Endothelial cell of umbilical vein (primary cell): ENCODE measurements at places on chromosomes 2 and 18.

DNA sequence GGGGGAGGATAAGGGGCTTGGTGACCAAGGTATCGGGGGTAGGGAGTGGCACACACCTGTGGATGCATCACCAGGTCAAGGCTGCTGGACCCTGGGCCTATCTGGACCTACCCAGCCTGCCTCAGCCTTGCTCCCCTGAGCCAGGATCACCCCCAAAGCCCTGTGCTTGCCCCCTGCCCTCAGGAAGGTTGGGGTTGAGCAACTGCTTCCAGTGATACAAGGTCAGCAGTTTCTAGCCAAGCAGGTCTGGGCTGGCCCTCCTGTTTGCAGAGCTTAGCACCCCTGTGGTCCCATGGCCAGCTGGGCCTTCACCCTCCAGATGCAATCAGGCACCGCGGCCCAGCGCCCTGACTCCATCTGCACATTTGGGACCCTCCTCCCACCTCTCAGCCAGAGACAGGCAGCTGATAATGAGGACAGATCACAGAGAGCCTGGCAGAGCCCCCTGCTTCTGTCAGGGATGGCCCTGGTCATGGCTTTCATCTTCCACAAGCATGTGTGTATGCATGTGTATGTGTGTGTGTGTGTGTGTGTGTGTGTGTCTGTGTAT lies 154.6 kb downstream of the TFCP2L1 start:
- H3K36me3 ChIP-seq, result no peaks in the 10 kb centered on the region
- no peak overlapping the region for H3K27ac ChIP-seq
- H3K4me3 ChIP-seq, result no peak overlapping the region
- no peaks in the 10 kb centered on the region for H3K4me1 ChIP-seq
- no peaks in the 10 kb centered on the region for H3K27me3 ChIP-seq
- no peak for DNase-seq

GRCh38 chr2:182077448-182078142 lies 91.9 kb downstream of the PPP1R1C start:
- no peaks in the 10 kb centered on the region for H3K36me3 ChIP-seq
- H3K27me3 ChIP-seq, result no peaks in the 10 kb centered on the region
- H3K27ac ChIP-seq, result no peak overlapping the region
- peaks cover 3% of the 10 kb centered on the region for H3K4me1 ChIP-seq
- no peak overlapping the region for H3K4me3 ChIP-seq

GRCh38 chr18:24474406-24474805 lies 14.0 kb downstream of the HRH4 start:
- no peak overlapping the region for H3K27ac ChIP-seq
- no peak overlapping the region for H3K4me3 ChIP-seq
- no peaks in the 10 kb centered on the region for H3K27me3 ChIP-seq

DNA sequence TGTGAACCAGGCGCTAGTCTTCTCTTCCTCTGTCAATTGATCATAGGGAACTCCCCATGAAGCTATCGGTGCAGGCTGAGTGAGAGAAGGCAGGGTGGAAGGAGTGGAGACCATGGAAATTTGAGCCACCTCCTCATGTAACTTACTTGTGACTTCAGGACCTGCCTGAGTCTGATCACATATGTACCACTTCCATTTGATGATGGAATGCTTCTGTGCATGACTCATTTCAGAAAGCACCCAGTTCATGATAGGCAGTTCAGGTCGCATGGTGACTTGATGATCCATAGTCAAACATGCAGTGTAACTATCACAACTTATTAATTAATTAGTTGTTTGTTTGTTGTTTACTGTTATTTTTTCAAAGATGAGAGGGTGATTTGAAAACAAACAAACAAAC lies 1296.7 kb downstream of the SUCLG1 start:
- H3K36me3 ChIP-seq, result no peaks in the 10 kb centered on the region
- H3K27ac ChIP-seq, result no peak overlapping the region
- no peak for DNase-seq
- no peaks in the 10 kb centered on the region for H3K27me3 ChIP-seq
- no peak overlapping the region for H3K4me3 ChIP-seq

GRCh38 chr2:207048416-207048815 lies 109.1 kb downstream of the CPO start:
- no peak overlapping the region for H3K27ac ChIP-seq
- no peak overlapping the region for H3K4me3 ChIP-seq
- no peaks in the 10 kb centered on the region for H3K27me3 ChIP-seq
- H3K36me3 ChIP-seq, result no peaks in the 10 kb centered on the region

GRCh38 chr2:26251893-26252292 lies 7.2 kb downstream of the HADHB start:
- no peaks in the 10 kb centered on the region for H3K4me1 ChIP-seq
- no peak overlapping the region for H3K4me3 ChIP-seq
- H3K27me3 ChIP-seq, result no peaks in the 10 kb centered on the region
- DNase-seq, result no peak

DNA sequence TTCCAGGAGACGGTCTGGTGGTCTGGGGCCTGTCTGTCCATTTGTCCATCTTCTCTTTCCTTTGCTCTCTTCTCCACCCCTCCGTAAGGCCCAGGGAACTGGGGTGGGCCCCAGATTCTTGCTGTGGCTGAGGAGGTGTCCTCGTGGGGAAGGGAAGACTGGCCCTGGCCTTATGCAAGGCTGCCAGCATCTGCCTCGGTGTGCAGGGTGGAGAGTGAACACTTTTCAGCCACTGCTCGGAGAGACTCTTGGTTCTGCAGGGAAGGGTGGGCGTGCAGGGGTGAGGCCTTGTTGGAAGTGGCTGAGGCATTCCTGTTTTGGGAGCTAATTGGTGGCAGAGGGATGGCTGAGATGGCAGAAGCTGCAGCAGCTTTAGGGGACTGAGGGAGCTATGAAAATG lies 23.0 kb downstream of the EMX1 start:
- no peak overlapping the region for H3K27ac ChIP-seq
- no peaks in the 10 kb centered on the region for H3K36me3 ChIP-seq
- peaks cover 5% of the 10 kb centered on the region for H3K27me3 ChIP-seq
- H3K4me1 ChIP-seq, result no peaks in the 10 kb centered on the region
- H3K4me3 ChIP-seq, result no peak overlapping the region
- no peak for DNase-seq

GRCh38 chr2:103875131-103875530 lies 978.8 kb upstream of the POU3F3 start:
- H3K4me3 ChIP-seq, result no peak overlapping the region
- H3K27ac ChIP-seq, result no peak overlapping the region
- DNase-seq, result no peak
- H3K27me3 ChIP-seq, result no peaks in the 10 kb centered on the region
- no peaks in the 10 kb centered on the region for H3K4me1 ChIP-seq

DNA sequence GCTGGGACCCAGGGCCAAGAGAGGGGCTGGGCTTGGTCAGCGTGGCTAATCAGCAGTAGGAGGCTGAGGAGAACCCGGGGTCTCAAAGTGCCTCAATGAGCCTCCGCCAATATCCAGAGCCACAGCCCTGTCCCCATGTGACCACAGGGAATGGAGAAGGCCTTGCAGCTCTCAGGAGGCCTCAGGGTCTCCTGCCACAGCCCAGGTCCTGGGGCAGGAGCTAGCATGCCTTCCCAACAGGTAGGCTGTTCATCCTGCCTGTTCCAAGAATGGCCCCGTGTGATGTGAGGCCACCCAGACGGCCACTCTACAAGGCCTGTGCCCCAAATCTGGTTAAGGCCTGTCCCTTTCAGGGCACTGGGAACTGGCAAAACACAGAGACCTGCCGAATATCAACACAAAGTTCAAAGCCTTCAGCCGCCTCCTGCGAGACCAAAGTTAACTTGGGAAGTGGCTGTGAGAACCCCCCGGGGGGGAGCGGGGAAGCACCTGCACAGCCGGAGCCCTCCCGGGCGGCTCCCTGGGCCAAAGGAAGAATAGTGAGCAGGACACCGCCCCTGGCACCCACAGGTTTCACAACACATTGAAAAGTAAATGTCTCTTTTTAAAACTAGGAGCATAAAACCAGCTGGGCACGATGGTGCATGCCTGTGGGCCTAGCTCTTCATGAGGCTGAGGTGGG lies 4.5 kb upstream of the LIMS2 start:
- no peak for DNase-seq
- no peak overlapping the region for H3K4me3 ChIP-seq
- peaks cover 16% of the 10 kb centered on the region for H3K4me1 ChIP-seq
- no peak overlapping the region for H3K27ac ChIP-seq
- no peaks in the 10 kb centered on the region for H3K27me3 ChIP-seq

- no peaks in the 10 kb centered on the region for H3K4me1 ChIP-seq
- H3K27ac ChIP-seq, result no peak overlapping the region
- no peaks in the 10 kb centered on the region for H3K27me3 ChIP-seq
- no peak for DNase-seq
Observed at GRCh38 chr2:59047373-59047995, 806.4 kb upstream of the FANCL start.

- H3K36me3 ChIP-seq, result no peaks in the 10 kb centered on the region
- no peaks in the 10 kb centered on the region for H3K4me1 ChIP-seq
- no peak overlapping the region for H3K27ac ChIP-seq
- no peak overlapping the region for H3K4me3 ChIP-seq
Observed at GRCh38 chr2:3279236-3279960, 98.2 kb downstream of the EIPR1 start.

GRCh38 chr18:48786455-48787202 lies 164.1 kb downstream of the SMAD7 start:
- H3K4me1 ChIP-seq, result peaks cover 20% of the 10 kb centered on the region
- no peak for DNase-seq
- H3K36me3 ChIP-seq, result no peaks in the 10 kb centered on the region
- H3K27ac ChIP-seq, result no peak overlapping the region
- no peaks in the 10 kb centered on the region for H3K27me3 ChIP-seq
- no peak overlapping the region for H3K4me3 ChIP-seq

GRCh38 chr2:126862730-126863129 lies 36.0 kb upstream of the TEX51 start:
- no peaks in the 10 kb centered on the region for H3K4me1 ChIP-seq
- no peak for DNase-seq
- no peaks in the 10 kb centered on the region for H3K36me3 ChIP-seq
- H3K27me3 ChIP-seq, result no peaks in the 10 kb centered on the region
- no peak overlapping the region for H3K4me3 ChIP-seq

GRCh38 chr2:61670591-61671501 lies 132.7 kb upstream of the XPO1 start:
- DNase-seq, result peak; percentile 78
- peaks cover 7% of the 10 kb centered on the region for H3K4me1 ChIP-seq
- H3K36me3 ChIP-seq, result no peaks in the 10 kb centered on the region
- no peaks in the 10 kb centered on the region for H3K27me3 ChIP-seq
- peak overlapping the region; percentile 34 for H3K27ac ChIP-seq
- H3K4me3 ChIP-seq, result peak overlapping the region; percentile 14

DNA sequence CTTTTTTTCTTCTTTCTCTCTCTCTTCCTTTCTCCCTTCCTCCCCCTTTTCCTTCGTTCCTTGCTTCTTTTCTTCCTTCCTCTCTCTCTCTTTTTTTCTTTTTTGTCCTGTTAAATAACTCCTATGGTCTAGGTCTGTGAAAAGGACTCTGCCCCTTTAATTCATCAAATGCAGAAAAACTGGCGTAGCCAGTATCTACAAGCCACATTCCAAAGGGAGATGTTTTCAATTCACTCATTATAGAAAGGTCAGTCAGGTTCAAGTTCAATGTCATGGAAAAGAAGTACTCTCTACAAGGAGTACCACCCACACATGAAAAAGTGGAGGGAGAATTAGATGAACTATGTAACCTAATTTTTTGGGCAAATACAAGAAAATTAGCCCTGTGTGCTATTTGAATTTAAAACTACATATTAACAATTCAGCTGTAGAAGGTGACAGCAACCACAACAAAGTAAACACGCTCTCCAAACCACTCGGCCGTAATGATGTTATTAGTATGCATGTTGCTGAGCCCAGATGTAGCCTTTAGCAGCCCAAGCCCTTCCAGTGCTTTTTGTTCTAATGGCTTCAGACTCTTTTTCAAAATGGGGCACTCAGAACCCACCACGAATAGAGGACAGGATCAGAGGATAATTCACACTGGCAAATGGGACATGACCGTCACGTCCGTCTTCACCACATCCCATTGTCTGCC lies 735.4 kb upstream of the FANCL start:
- H3K27me3 ChIP-seq, result no peaks in the 10 kb centered on the region
- H3K4me3 ChIP-seq, result no peak overlapping the region
- H3K27ac ChIP-seq, result no peak overlapping the region
- no peaks in the 10 kb centered on the region for H3K4me1 ChIP-seq
- no peak for DNase-seq

DNA sequence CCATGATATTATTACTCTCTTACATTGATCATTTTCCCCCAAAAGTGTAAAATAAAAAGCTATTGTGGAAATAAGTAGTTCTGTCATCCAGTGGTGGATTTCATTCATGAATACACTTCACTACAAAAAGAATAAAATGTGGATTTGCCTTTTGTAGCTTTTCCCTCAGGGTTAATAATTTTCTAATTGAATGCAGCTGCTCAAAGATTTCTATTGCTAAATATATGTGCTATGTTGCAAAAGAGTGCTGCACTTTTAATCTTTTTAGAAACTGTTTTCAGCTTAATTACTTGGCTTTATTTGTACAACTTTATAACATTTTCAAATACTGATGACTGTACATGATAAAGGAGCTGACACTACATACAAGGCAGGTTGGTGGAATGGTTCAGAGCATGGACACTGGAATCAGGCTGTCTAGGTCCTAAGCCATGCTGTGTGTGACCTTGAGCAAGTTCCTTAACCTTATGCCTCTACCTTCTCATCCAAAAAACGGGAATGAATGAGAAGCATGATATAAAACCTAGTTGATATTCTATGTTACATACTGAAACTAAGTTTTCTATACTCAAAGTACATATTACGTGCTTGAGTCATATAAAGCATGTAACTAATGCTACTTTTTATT lies 128.8 kb downstream of the THSD7B start:
- no peaks in the 10 kb centered on the region for H3K36me3 ChIP-seq
- H3K27me3 ChIP-seq, result no peaks in the 10 kb centered on the region
- H3K4me3 ChIP-seq, result no peak overlapping the region
- peaks cover 6% of the 10 kb centered on the region for H3K4me1 ChIP-seq
- DNase-seq, result no peak
- H3K27ac ChIP-seq, result no peak overlapping the region

- no peaks in the 10 kb centered on the region for H3K36me3 ChIP-seq
- H3K27me3 ChIP-seq, result no peaks in the 10 kb centered on the region
- H3K4me1 ChIP-seq, result peaks cover 10% of the 10 kb centered on the region
- no peak overlapping the region for H3K27ac ChIP-seq
Observed at GRCh38 chr2:37180006-37180639, 8.3 kb downstream of the SULT6B1 start.

- no peak overlapping the region for H3K4me3 ChIP-seq
- no peak for DNase-seq
- no peaks in the 10 kb centered on the region for H3K4me1 ChIP-seq
- H3K36me3 ChIP-seq, result no peaks in the 10 kb centered on the region
- no peaks in the 10 kb centered on the region for H3K27me3 ChIP-seq
- H3K27ac ChIP-seq, result no peak overlapping the region
Observed at GRCh38 chr2:41101281-41101680, 649.4 kb upstream of the SLC8A1 start.
